ENCODE measurements at places on chromosomes 4 and X.

GRCh38 chrX:17792826-17793225 lies 55.5 kb downstream of the SCML1 start:
- DNase-seq: no peak

DNA sequence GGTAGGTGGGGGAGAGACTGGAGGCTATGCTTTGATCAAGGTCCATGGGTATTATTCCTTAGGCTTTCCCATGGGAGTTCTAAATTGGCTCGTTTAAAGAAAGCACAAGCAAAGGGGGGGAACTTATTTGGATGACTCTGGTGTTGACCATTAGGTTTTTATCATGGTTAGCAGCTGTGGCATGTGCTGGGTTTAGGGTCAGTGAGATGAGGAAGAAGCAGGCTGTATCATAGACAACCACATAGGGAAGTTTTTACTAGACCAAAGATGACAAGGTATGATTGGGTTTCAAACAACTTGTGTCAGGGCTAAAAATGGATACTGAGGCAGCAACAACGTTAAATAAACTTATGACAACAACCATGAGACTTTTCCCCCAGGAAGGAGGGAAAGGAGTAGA lies 97.7 kb downstream of the DNAAF6 start:
- no peak for DNase-seq

DNA sequence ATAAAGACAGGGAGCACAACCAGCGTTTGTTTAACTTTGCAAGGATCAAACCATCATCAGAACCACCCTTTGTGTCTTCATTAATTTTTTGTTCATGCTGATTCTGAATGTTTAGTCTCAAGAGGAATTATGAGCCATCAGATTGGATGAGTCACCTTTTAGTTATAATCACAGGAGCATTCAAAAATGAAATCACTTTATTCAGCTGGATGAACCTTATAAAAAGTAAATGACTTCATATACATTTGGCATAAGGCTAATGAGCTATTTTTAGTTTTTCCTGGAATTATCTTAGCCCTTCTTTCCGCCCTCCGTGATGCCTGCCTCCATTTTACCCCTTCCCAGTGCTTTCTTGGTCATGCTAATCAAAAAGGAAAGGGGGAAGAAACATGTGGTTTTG lies 103.6 kb downstream of the SORBS2 start:
- no peak for DNase-seq

DNA sequence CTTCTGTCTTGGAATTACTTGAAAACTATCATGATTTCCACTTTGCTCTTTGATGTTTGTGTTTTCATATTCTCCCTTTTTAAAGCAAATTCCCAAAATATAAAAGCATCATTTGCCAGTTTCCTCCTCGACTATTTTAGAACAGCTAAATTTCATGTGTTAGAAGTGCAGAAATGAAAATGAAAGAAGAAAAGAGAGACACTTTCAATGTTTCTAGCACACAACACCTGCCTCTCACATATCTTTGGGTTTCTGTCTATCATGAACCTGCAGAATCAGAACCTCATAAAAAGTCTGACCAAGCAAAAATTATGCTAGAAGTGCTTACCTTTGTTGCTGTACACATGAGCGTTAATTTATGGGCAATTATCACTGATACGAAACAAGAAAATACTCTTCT lies 1.9 kb upstream of the NEUROG2 start:
- DNase-seq: no peak

GRCh38 chr4:4618847-4619246 lies 77.0 kb upstream of the STX18 start:
- DNase-seq: no peak

DNA sequence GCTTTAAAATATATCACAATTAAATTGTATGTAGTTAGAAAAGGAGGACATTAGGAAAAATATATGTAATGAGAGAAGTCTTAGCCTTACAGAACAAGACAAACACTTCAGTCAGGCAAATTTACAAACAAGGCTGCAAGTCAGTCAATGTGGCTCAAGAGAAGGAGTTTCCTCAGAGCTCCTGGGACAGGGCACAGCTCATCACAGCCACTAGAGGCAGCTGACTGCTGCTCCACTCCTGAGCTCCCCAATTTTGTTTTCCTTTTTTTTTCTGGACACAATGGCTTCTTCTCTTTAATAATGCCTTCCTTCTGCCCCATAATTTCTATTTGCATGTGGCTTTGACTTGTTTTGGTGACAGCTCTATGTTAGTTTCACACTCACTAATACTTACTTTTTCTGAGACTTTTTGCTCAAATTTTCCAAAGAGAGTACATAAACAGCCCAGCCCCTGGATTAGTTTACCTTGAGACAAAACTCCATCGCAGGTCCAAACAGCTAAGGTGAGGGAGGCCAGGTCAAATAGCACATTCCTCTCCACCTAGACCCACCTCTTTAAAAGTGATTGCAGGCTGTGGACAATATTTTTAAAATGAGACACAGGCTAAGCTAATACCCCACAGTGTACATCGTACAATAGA lies 850.4 kb upstream of the FRG1 start:
- no peak for DNase-seq

DNA sequence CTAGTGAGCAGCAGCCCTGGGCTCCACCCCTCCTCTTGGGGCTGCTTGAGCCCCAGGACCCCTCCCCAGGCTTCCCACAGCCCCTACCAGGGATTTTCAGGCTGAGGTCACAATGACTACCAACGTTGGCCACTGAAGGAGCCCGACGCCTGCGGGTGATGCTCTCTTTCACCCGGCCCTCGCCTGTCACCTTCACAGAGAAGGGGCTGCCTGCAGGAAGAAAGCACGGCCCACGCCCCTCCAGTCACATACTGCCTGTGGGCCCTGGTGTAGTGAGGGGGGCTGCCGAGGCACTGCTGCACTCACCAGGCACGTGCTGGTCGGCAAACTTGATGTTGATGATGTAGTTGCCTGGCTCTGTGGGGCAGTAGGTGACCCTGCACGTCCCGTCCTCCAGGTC lies 22.0 kb downstream of the FLNA start:
- no peak for DNase-seq

DNA sequence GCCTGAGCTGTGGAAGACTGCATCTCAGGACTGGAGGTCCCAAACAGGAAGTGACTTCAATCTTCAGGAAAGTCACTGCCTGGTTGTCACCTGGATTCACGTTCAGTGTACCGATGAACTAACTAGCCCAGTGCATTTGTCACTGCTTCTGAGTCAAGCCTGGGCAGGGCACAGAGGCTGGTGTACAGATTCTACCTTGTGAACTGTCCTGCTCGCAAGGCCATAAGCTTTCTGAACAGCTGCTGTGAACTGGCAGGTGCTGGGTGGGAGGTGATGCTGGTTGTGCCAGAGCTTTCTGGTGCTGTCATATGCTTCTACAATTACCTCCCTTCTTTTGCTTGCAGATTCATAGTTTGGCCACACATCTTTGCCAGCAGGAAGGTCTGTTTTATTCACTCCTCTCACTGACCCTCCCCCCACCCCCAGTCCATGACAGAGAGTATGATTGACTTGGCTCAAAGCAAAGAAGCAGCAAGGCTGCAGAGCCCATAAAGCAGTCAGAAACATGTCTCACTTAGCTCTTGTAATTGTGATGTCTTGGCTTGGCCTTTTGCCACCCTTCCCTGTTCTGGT lies 40.5 kb downstream of the ZCCHC12 start:
- no peak for DNase-seq

DNA sequence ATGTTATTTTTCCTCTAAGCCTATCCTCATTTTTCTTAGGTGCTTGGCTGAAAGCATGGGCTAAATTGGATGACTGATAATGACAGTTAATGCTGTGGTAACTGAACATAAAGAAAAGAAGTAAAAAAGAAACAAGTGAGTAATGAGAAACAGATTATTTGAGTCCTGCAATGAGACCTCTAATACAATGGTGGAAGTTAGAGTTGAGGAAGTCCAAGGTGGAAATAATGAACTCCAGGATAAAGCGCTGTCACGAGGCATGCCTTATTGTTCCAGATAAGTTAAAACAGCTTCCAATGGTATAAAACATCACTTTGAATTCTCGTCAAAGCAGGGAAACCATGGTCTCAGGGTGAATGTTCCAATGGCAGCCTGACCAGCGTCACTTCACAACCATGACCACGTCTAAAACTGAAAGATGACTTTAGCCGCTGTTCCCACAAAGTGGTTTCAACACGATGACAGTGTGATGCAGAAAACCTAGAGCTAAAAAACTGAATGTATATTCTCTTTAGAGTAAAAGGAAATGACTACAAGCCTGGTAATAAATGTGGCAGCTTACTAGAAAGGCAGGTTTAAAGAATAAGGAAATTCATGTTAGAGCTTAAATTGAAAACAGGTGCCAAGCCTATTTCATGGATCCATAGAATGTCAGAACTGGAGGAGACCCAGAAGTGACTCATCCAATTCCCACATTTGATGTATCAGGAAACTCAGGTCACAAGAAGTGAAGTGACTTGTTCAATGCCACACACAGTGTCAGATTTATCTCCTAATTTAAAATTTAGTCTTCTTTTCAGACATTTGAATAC lies 202.6 kb upstream of the GYPA start:
- DNase-seq: no peak

DNA sequence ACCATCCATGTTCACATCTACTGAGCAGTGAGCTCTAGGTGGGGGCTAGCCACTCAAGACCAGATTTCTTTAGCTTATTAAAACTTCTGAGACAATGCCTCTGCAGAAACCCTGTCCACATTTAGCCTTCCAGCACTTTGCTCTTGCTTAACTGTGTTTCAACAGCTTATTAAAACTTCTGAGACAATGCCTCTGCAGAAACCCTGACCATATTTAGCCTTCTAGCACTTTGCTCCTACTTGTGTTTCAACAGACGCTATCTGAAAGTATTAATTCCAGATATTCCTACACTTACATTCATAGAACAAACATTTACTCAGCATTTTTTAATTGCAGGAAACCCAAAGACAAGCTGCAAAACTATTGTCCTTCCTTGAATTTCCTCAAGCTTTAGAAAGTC lies 91.9 kb downstream of the SEL1L3 start:
- DNase-seq: no peak

DNA sequence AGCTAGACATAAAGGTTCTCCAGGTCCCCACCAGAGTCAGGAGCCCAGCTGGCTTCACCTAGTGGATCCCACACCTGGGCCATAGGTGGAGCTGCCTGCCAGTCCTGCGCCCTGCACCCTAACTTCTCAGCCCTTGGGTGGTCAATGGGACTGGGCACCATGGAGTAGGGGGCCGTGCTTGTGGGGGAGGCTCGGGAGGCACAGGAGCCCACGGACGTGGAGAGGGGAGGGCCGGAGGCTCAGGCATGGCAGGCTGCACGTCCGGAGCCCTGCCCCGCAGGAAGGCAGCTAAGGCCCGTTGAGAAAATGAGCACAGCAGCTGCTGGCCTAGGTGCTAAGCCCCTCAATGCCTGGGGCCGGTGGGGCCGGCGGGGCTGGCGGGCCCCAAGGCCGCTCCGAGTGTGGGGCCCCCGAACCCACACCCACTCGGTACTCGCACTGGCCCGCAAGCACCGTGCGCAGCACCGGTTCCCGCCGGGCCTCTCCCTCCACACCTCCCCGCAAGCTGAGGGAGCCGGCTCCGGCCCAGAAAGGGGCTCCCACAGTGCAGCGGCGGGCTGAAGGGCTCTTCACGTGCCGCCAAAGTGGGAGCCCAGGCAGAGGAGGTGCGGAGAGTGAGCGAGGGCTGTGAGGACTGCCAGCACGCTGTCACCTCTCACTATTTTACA lies 291.1 kb downstream of the KLHL4 start:
- no peak for DNase-seq

- DNase-seq: peak; percentile 17
These were observed 199.4 kb upstream of the DDX53 start for GRCh38 chrX:22800360-22800759.

DNA sequence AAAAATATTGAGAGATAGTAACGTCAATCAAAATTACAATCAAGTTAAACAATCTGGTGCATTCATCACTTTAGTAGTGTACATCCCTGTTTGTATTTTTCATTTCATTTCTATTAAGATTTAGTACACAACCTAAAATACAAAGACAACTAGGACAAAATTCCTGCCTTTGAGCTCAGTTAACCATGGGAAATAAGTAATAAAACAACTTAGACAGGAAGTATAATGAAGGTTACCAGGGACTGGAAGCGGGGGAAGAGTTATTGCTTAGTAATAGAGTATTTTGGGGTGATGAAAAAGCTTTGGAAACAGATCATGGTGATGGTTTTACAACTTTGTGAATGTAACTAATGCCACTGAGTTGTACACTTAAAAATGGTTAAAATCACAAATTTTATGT lies 25.6 kb upstream of the ATXN3L start:
- no peak for DNase-seq

All from GDM1 (cell line).